NCI-H1105 treated with DMSO at 0.1 percent for 48 hours (cell line): ENCODE measurements at places on chromosomes 11 and 22.
A peak's percentile ranks its signal among the peaks of the same experiment; 100 is the strongest.

DNA sequence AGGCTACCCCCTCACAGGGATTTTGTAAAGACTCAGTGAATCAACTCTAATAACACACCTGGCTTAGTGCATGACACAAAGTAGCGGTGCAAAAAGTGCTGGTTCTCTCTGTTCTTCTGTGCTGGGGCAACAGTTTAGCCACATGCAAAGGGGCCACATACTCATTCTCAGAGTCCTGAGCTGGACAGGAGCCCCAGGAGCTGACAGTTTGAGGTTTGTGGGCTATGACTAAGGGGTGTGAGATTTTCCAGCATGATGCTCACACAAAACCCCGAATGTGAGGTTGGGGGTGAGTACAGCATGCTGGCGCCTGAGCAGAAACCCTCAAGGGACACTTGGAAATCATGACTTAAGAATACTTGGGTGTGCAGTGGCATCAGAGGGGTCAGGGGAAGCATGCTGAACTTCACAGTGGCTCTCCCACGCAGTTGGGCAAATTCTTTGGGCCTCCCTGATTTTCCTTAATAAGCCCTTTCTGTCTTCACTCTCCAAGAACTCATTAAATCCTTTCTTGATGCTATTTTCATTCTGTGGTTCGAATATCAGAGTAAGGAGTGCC lies 31.0 kb downstream of the TMPRSS5 start:
- no peak for DNase-seq

DNA sequence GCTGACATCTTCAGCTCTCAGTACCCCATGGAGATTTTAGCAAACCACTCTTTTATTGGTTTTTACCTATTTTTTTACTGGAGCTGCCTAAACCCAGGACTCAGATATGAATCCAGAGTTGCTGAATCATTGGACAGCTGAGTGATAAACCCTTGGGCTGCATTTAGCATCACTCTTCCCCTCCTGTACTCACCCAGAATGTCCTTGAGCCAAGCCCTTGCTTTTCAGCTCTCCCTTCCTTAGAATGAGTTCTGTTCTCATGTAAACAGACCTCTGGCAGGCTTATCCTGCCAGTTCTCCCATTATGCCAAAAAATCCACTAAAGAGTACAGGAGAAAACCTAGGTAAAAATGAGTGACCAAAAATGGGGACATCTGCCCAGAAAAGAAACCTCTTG lies 200.1 kb upstream of the POU2AF2 start:
- DNase-seq, result no peak

GRCh38 chr11:36427079-36427478 lies 83.0 kb downstream of the TRAF6 start:
- DNase-seq, result no peak

DNA sequence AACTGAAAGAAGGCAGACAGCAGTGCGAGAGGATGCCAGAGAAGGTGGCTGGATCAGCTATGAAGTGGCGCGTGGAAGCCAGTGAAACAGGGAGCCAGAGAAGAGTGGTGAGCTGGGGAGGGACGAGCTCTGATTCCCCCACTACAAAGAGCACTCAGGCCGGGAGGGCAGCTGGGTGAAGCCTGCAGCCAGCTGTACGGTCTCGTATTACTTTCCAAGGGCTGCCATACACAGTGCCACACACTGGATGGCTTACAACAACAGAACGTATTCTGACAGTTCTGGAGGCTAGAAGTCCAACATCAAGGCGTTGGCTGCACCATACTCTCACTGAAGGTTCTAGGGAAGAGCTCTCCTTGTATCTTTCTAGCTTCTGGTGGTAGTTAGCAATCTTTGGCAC lies 47.1 kb upstream of the WNT11 start:
- no peak for DNase-seq

DNA sequence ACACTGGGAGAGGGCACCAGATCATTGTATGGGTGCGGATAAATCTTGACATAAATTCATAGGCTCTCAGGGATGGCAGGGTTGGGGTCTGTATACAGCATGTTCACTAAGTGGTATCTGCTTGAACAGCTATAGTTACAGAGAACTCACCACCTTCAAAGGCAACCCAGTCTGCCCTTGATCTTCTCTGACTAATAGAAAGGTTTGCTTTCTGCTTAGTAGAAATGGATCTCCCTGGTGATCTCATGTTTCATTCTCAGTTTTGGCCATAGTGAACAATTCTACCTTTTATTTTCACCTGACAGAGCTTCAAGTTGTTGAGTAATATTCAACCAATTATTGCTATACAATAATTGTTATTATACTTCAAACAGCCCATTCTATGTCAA lies 32.4 kb downstream of the CNTF start:
- DNase-seq, result no peak

- no peak for DNase-seq
Observed at GRCh38 chr22:42033263-42034181, 34.9 kb downstream of the WBP2NL start.

DNA sequence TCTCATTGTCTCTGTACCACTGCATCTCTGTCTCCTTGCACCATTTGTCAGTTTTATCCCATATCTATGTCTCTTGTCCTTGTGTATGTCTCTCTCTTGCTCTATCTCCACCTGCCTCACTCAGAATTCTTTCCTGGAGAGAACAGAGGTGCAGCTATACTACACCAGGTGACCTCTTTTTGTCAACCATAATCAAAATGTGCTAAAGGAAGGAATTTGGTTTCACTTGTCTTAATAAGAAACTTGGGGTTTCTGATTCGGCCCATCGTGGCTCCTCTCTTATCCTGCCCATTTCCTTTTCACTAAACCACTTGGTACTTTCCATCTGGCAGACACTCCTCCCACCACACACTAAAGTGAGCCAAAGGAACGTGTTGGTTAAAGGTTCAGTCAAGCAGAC lies 2.0 kb upstream of the C11orf42 start:
- DNase-seq, result no peak

DNA sequence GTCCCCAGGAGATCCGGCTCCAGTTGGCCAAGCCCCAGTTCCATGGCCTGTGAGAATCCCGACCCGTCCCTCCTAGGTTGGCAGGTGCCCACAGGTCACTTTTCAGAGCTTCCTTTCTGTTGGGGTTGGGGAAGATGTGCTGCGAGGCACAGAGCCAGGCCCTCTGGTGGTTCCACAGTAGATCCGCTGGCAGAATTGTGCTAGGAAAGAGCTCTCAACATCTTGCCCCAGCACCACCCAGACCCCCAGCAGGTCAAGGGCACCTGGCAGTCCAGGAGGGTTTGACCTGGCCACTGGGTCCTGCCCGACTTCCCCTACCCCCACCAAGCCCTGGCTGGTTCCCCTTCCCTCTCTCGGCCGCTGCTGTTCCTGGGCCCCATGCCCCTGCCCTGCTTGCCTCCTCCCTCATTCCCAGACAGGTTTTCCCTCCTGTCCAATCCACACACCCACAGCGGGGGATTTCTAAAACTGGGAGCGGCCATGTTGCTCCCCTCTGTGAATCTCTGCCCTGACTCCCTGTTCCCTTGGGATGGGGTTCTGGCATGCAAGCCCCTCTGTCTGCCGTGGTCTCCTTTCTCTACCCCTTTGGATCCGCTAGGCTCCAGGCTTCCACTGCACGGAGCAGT lies 26.2 kb upstream of the GCAT start:
- no peak for DNase-seq

DNA sequence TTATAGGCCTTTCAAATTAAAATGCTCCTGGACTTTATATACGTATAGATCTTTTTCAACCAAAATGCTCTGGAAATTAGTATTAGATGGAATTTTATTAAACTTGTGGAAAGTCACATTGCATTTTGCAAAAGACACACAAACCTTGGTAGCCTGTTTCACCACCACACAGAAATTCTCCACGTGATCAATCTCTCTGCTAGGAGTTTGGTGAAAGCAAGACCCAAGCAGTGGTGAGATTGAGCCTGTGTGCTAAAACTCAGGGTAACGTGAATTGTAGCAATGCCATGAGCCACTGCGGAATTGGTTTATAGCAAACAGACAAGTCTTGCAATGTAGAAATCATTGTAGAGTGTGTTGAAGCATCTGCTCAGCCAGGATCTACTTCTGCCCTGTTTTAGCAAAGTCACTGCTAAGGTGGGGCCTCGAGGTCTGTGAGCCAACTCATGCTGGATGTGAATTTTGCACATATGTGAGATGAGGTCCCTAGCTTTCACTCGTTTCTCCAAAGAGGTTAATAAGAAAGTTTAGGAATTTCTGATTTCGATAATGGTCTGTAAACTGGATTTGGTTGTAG lies 184.8 kb downstream of the DBX1 start:
- DNase-seq, result no peak

DNA sequence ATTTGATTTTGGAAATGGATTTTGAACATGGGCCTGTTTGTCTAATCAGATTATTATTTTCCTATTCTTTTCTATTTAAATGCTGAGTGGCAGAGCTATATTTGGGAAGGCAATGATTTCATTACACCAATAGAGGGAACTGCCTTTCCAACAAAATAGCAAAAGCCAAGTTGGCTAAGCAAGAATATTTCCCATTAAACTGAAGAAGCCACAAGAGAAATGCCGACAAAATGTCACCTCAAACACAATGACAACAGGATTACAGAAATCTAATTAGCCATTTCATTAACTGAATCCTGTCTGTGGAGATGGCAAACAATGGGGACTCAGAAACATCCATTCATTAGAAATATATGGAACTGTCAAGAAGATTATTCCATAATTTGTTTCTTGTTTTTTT lies 1593.1 kb upstream of the RAG2 start:
- DNase-seq, result no peak

DNA sequence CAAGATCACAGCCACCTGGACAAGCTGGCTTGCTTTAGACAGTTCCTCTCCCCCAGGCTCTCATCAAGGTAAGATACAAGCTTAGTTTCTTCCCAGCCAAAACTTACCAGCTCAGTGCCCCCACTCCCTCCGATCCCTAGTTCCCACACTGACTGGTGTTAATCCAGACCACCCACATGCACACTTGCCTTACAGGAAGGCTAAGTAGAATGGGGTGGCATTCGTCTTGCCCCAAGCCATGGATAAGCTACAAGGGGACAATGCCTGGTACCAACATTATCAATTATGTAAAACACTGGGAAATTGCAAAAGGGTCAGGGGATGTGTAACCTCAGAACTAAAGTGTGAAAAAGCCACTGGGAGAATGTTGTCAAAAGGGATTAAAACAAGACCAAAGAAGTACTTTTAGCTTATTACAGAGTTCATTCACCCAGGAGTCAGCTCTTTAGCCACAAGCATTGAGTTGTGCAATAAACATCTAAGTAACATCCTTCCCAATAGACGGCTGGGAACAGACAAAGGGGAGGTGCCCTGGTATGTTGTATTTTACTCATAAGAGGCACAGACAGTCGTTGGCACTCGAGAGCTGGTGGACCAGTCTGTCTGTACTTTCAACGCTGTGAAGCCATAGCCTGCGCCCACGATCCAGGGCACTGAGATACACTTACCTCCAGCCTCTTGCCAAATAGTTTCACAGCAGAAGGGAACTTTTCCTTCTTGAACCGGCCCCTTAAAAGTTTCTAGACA lies 1.1 kb downstream of the DHCR7 start:
- no peak for DNase-seq

- DNase-seq, result no peak
Observed at GRCh38 chr11:36211761-36212430, 77.3 kb downstream of the COMMD9 start.

- no peak for DNase-seq
Observed at GRCh38 chr11:12810568-12810894, 136.3 kb downstream of the TEAD1 start.

DNA sequence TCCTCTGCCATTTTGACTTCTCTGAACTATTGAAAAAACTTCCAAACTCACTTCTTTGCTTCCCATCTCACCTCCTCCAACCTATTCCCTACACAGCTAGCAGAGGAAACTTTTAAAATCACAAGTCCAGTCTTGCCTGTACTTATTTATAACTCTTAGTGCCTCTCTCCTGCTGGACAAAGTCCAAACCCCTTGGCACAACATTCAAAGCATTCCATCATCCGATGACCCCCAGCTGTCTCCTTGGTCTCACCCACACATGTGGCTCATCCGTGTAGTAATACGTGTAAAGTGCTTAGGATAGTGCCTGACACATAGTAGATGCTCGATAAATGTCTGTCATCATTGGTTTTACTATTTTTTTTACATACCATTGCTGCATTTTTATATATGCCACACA lies 101.4 kb downstream of the PARVA start:
- no peak for DNase-seq

GRCh38 chr11:120612513-120613263 lies 101.1 kb downstream of the GRIK4 start:
- no peak for DNase-seq

- DNase-seq, result no peak
Observed at GRCh38 chr22:19657252-19658056, 56.8 kb upstream of the SEPTIN5 start.

DNA sequence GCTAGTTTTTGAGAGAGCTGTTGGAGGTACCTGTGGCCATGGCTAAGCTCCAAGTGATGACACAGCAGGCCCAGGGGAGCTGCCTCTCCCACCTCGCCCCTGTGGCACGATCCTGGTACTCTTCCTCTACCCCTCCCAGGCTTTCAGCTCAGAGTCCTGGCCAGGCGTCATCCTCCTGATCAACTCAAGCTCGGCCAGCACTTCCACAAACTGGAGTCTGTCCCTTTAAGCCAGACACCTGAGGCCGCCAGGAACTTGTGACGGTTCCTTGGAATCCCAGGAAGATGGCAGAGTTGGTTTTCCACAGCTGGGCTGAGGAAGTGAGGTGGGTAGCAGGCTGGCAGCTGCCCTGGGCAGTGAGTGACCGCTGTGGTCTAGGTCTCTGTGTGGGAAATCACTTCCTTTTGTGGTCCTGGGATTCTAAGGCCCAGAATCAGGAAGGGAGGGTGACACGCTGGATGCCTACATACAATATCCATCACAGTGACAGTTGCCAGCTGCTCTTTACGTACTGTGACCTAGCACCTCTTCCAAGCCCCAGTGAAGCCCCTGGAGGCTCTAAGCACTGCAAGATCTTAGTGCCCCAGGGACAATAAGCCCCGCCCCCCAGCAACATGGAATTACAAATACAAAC lies 3.2 kb upstream of the CST6 start:
- no peak for DNase-seq

- no peak for DNase-seq
Observed at GRCh38 chr11:112580864-112581263, 320.2 kb upstream of the PLET1 start.

- DNase-seq, result peak; percentile 11
Observed at GRCh38 chr11:124041254-124041653, at the start of gene OR10G7. TSS of gene OR10G7 (minus strand) at chr11:124041325. CDS start at chr11:124039001, 2,324 bp downstream.

DNA sequence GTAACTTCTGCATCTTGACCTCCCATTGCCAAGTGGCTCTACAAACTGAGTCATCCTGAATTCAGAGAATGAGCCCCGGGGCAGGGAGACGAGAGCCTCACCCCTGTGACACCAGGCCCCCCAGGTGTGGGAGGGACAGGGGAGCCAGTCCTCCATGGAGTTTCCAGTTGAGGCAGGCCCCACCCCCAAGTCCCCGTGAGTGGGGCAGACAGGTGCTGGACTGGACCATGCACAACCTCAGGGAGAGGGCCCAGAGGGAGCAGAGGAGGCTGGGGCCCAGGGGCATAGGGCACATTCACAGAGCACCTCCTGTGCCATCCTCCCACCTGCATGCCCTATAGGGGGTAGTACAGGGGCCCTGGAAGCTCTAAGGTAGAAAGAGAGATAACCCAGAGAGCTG lies 180.8 kb downstream of the BRD1 start:
- DNase-seq, result no peak
